ENCODE measurements at places on chromosomes 5 and 9.
A peak's percentile ranks its signal among the peaks of the same experiment; 100 is the strongest.

DNA sequence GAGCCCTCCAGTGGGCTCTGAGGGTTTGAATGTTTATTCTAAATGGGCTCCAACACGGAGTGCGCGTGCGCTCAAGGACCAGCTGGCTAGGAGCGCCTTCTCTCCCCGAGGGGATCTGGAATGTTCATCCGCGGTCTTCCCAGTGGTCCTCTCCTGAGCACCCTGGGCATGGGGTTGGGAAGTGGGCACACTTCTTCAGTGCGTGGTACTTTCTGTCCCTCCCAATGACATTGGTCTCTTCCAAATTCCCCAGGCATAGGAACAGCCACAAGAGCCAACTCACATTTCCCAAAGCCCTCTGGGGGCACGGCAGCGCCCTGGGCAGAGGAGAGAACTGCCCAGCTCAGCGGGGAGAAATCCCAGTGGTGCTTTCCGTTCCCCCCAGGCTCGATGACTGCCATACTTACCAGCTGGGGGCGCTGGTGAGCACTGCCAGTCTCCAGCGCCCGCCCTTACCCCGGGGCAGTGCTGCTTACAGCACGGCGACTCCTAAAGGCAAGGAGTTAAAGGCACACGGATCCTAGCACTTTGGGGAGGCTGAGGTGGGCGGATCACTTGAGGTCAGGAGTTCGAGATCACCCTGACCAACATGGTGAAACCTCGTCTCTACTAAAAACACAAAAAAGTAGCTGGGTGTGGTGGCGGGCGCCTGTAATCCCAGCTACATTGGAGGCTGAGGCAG lies 29.9 kb upstream of the OBP2B start:
- no peak for DNase-seq

- no peak for DNase-seq
These were observed 1758.1 kb downstream of the MAT2B start for GRCh38 chr5:165263536-165263935.

DNA sequence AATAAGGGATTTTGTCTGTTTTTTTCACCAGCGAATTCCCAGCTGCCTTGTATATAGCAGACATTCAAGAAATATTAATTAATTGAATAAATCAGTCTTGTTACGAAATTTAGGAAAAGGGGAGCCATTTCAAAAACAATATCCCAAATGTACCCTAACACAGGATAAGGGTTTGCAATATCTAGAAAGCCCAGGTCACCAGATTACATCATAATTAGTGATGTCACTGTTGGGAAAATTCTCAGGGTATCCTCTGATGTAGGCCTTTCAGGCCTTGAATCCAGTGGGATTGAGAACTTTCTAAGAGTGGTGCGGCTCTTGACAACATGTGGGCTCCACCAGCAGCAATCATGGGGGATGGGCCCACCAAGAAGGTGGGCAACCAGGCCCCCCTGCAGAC lies at the start of gene ACTL7A:
Gene ACTL7A, plus strand, starts transcription at position 270 of the 400 bp plus-strand sequence. Its CDS starts 57 bp downstream, at position 327.
- no peak for DNase-seq

DNA sequence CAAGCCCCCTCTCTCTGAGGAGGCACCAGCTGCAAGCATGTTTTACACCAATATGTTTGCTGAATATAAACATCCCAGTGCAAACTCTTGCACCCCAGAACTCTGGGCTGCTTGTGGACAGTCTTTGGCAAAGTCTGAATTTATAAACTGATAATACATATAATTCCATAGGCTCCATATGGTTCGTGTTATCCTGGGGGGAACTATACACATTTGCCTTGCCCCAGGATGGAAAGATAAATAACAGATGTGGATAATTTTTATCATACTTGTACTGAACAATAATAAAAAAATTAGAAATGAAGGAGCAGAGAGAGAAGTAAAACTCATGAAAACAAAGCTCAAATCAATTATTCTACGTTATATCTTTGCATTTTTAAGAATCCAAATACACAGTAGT lies 50.6 kb upstream of the GAS1 start:
- no peak for DNase-seq

DNA sequence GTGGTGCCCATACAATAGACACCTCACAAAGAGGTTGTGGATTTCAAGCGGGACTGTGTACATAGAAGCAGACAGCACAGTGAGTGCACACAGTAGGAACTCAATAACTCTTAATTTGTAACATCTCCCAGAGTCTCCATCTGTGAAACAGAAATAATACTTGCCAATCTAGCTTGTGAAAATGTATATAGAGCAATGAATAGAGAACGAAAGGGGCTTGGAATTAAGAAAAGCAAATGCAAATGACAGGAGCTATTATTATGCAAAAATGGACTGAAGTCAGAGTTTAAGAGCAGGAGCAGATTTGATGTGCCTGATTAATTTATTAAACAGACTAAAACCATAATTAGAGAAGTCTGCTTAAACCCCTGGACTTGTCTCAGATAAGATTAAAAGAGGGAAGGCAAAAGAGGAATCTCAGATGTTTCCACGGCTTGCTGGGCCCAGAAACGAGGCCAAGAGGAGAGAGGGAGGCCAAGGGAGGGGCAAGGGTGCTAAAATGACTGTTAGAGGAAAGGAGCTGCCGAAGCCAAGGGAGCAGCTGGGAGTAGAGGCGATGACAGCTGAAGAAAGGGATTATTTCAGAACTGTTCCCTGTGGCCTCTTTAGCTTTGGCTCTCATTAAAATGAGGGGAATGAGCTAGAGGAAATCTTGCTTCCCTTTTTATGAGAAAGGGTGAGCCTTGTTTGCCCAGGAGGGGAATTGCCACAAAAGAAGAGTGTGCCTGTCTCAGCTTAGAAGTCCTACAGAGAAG lies 72.1 kb downstream of the FEM1C start:
- DNase-seq, result no peak

DNA sequence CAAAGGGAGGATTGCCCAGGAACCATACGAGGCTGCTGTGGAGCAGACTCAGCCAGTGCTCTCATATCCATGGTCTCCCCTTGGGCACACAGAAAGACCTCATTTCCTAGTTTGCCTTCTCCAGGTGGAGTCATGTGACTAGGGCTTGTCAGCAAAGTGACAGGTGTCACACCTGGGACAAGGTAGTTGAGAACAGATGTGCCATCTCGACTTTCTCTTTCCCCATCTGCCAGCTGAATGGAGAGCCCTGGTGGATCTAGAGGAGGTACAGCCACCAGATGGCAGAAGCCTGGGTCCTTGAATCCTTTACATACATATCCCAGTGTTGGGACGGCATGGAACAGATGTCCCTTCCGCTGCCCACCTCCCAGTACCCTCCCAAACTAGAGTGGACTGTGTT lies 42.9 kb upstream of the ALDOB start:
- no peak for DNase-seq

- peak; percentile 88 for DNase-seq
These were observed 18.0 kb downstream of the ATOX1 start for GRCh38 chr5:151740336-151740942.

- no peak for DNase-seq
These were observed 483.0 kb upstream of the CDH18 start for GRCh38 chr5:20470997-20471396.

GRCh38 chr9:114958021-114958843 lies 27.8 kb upstream of the TNFSF8 start:
- no peak for DNase-seq

GRCh38 chr9:21381448-21382339 lies 3.5 kb downstream of the IFNA2 start:
- no peak for DNase-seq

- no peak for DNase-seq
These were observed 33.8 kb downstream of the ITK start for GRCh38 chr5:157214415-157214814.

GRCh38 chr5:71503536-71503935 lies 48.1 kb downstream of the BDP1 start:
- no peak for DNase-seq

DNA sequence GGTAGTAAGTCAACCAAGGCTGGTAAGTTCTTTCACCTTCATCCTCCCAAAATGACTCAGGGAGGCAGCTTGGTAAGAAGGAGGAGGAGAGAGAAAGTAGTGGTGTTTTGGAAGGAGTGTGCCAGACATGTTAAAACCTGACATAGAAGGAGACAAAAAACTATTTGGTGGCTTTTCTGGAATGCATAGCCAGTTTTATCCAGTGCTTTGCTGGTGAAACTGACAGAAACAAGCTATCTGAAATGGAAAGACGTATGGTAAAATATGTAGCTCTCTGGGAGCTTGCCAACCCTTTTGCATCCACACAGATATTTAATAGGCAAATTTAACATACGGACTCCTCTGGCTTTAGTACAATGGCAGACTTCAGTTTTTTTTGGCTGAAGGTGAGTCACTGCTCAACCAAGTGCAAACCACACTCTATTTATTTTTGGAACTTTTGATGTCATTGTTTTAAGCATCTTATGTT lies 45.4 kb downstream of the RAB14 start:
- no peak for DNase-seq

- no peak for DNase-seq
These were observed 13.0 kb downstream of the PTGES2 start for GRCh38 chr9:128114326-128115186.

- no peak for DNase-seq
These were observed 85.0 kb downstream of the FSTL4 start for GRCh38 chr5:133527311-133527710.

GRCh38 chr5:135386886-135387628 lies 12.0 kb downstream of the MACROH2A1 start:
- DNase-seq, result no peak

DNA sequence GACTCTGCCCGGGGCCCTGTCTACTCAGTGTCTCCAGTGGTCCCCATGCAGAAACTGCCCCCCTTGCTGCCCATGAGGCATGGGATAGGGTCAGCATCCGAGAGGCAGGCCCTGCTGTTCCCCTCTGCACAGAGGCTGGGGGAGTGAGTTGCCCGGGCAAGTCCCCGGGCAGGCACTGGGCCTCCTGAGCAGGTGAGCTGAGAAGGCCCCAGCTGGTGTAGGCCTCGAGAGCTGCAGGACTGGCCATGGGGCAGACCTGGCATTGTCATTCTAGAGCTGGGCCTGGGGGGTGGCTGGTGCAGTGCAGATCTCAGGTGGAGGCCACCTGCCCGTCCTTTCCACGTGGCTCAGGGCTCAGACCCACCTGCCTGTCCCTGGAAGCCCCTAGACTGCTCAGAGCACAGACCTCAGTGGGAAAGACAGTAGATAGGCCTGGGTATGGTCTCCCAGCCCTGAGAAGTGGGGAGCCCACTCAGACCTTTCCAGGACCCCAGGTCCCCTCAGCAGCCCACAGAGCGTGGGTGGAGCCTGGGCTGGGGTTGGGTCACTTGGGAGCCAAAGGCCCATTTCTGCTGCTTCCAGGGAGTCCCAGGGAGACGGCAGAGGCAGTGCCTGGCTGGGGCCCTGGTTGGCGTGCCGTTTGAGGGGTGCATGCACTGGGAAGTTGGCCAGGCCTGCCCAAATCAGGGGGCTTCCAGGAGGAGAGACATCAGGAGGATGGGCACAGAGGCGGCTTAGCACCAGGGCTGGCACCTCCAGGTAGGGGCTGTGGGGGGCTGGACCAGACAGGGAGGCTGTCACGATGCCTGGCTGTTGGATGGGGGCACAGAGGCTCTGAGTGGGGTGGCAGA lies 4.8 kb upstream of the NOTCH1 start:
- DNase-seq, result no peak

- DNase-seq, result no peak
These were observed 197.5 kb downstream of the PALM2AKAP2 start for GRCh38 chr9:109977521-109977920.

- no peak for DNase-seq
These were observed 98.7 kb upstream of the IFNE start for GRCh38 chr9:21580636-21581378.

GRCh38 chr9:120482424-120483186 lies 97.4 kb downstream of the CDK5RAP2 start:
- DNase-seq, result no peak

GRCh38 chr9:107982745-107983144 lies 493.2 kb upstream of the KLF4 start:
- no peak for DNase-seq

DNA sequence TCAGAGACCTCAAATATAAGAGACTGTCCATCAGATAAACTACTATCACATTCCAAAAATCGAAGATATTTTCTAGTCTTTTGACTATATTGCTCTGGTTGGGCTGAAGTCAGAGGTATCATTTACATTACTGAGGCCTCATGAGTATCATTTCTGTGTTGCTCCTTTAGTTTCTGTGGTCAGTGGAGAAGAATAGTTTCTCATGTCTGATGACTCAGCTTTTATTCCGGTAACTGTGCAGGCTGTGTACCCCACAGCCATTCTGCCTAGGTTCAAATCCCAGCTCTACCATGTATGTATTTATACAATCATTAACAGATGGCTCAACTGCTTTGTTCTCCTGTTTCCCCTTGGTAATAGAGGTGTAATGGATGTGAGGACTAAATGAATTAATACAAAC lies 179.3 kb downstream of the ALDH1A1 start:
- no peak for DNase-seq

GRCh38 chr5:154447089-154447725 lies 1.4 kb downstream of the SAP30L start:
- DNase-seq, result no peak

DNA sequence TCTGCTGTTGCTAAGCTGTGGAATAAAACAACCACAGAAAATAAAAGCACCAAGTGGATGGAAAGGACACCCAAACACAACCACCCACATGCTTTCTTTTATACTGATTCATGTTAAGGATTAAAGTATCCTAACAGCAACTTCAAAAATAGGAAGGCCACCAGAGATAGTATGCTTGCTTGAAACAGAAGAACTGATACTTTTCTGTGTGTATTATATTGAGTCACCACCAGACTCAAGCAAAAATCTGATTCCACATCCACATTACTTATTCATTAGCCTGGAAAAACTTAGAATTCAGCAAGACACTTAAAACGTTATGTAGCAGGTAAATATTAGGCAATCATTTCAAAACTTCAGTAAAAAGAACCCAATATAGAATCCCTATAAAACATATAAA lies 52.3 kb downstream of the ZDHHC21 start:
- no peak for DNase-seq

DNA sequence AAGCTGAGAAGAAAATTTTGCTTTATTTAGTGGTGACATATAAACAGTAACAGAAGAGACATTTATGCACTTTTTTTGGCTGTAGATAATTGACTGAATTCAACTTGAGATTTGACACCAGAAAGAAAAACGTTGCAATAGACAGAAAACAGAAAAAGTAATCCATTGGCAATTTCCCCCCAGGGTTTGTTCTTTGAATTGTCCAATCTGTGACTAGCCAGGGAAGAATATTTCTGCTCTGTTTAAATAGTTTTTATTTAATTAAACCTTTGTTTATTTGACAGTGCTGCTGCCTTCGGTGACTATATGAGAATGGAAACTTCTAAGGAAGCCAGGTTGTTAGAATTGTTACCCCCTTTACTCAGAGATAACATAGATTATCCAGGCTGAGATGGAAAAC lies 210.6 kb downstream of the DEPDC1B start:
- DNase-seq, result no peak

DNA sequence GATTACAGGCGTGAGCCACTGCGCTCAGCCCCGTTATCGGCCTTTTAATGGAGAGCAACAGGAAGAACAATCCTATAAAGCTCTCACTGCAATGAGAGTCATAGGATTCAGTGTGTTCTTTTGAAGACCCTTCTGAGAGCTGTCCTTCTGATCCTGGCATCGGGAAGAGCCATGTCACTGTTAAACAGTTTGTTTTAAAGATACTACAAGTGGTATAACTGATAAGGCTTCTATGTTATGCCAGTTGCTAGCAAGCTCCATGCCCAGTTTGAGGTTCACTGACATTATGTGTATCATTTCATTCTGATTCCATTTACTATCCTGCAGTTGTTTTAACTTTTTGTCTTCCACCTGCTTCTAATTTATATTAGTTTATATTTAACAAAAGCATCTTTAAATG lies 55.8 kb downstream of the GNAQ start:
- no peak for DNase-seq

- DNase-seq, result no peak
These were observed 49.6 kb downstream of the SERINC5 start for GRCh38 chr5:80206282-80206681.
